Putamen (tissue), 1 donor: ENCODE measurements at places on chromosomes 1 and 21.

- DNase-seq = no peak
Observed at GRCh38 chr1:15172405-15173259, 19.1 kb downstream of the TMEM51 start.

- no peak for DNase-seq
Observed at GRCh38 chr21:29320031-29320430, 21.3 kb downstream of the BACH1 start.

- DNase-seq = no peak
Observed at GRCh38 chr1:206710460-206710823, 25.7 kb downstream of the MAPKAPK2 start.

DNA sequence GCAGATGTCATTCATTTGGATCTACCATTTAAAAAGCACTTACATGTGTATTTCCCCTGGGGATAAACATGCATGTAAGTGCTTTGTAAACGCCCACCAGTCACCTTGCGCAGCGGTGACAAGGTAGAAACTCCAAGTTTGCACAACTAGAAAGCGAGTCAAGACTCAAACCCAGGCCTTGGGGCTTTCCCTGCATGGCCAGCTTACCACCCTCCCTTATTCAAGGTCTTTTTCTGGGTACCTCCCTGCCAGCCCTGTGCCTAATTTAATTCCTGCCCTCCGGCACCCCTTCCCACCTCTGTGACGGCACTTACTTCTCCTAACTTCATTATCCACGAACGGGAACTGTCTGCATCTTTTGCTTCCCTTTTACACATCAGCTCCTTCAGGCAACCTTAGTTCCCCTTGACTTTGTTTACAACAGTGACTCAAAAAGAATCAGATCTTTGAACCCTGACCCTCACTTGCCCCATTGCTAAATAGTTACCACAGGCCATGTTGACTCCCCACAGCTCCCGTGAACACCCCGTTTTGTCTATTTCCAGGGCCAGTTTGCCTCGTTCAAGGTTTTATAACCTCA lies 138.3 kb upstream of the ETS2 start:
- no peak for DNase-seq

DNA sequence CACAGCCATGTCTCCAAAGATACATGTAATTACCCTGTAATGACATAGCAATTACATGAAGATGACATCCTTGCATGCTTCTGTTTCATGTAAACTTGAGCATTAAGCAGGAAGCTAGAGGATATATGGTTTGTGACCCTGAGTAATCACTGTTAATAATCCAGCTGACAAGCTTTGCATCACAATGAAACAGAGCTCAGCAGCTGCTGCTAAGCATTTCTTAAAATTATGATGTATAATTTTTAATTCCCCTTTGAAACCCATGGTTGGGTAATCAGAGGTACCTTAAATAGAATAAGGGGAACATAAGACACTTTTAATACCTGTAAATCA lies 293.5 kb downstream of the NTNG1 start:
- DNase-seq = no peak
